ENCODE measurements at places on chromosomes 1 and 21.

- no peak for DNase-seq
These were observed 149.0 kb downstream of the IGSF21 start for GRCh38 chr1:18256282-18257235.

DNA sequence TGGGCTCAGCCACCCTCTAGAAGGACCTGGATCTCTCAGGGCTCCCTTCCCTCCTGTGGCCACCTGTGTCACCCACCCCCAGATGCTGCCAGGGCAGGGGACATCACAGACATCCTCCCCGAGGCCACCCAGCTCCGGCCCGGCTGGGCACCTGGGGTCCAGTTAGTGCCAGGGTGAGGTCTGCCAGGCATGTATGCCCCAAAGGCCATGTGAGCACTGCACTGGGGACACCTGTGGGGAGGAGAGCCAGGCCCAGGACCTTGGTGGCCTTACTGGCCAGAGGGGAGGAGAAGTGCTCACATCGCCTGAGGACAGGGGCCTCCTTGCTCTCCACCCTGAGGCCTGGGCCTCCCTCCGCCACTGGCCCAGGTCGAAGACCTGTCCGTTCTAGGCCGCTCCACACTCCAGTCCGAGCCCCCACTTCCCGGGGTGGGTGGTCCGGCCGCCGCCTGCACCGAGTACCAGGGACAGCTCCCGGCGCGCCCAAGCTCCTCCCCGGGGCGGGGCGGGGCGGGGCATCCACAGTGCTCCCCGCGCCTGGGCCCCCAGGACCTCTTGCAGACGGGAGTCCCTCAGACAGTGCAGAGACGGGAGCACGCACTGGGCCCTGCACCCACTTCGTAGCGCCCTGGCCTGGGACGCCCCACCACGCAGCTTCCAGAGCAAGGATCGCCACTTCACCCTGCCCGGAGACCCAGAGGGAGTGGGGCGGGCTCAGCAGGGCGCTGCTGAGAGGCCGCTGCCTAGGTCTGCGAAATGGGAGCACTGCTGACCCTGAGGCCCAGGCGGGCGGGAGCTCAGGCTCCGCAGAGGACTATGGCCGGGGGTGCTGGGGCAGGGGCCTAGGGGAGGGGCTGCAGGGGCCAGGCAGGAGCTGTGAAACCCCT lies 34.3 kb upstream of the CCDC27 start:
- DNase-seq = no peak

- no peak for DNase-seq
These were observed 65.4 kb downstream of the RPE65 start for GRCh38 chr1:68384321-68384813.

DNA sequence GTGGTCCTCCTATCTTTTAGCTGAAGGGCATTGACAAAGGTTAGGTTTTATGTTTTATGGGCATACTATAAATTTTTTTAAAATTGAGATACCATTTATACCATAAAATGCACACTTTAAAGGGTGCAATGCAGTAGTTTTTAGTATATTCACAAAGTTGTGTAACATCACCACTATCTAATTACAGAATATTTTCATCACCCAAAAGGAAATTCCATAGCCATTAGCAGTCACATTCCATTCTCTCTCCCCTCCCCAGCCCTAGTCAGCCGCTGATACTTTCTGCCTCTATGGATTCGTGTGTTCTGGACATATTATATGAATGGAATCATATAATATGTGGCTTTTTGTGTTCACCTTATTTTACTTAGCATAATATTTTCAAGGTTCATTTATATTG lies 135.8 kb upstream of the B3GALT2 start:
- DNase-seq = no peak

DNA sequence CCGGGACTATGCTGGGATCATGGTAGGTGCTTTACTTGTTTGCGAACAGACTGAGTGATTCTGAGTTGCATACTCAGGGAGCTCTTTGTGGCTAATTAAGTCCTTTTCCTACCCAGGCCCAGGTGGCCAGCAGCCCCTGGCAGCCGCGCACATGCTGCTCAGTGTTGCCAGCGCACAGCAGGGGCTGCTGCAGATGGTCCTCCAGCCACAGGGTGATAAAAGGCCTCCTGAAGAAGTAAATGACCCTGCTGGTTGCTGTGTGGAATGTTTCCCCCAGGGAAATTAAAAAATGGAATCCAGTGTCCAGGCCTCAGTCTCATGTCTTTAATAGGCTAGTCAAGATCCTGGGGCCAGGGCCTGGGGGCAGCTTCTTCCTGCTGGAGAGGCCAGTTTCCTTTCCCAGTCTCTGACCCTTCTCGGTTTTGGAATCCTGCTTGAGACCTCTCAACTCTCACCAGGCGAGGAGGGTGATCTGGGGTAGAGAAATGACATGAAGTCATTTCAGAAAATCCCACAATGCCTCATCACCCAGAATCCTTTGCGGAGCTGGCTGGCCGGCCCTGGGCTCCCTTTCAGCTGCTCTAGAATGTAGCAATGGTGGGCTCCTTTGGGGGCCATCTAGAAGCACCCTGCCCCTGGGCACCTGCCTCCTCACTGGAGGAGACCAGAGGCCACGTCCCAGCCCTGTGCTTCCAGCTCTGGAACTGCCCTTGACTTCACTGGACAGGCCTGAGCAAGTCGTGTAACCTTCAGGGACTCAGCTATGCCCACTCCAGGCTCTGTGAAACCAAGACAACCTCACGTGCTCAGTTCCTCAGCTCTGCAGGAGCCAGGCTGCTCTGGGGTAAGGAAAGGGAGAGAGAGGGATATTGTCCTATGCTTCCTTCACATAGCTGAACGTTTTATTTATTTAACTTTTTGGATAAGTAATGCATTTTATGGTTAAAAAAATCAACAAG lies 131.4 kb downstream of the MRPS6 start:
- DNase-seq = no peak

GRCh38 chr1:40952744-40953315 lies 26.7 kb upstream of the CTPS1 start:
- DNase-seq = no peak

Measured in esophagus muscularis mucosa (tissue), 4 donors.